ENCODE measurements at places on chromosomes 6 and 20. TPM values are rescaled to one million over a fixed set of nuclear protein-coding genes. Genes with fewer than 3 reads are reported as not detected.

CD109 gene
- total RNA-seq: 1.6 TPM

DNA sequence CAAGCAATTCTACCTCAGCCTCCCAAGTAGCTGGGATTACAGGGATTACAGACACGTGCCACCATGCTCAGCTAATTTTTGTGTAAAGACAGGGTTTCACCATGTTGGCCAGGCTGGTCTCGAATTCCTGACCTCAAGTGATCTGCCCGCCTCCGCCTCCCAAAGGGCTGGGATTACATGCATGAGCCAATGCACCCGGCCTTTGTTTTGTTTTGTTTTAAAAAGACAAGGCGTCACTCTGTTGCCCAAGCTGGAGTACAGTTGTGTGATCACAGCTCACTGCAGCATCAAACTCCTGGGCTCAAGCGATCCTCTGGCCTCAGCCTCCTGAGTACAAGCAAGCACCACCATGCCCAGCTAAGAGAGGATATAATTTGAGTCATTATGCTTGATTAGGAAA is 5.4 kb downstream of the SERINC3 start:
- no peak for DNase-seq

GRCh38 chr6:53042112-53042511 is 23.1 kb upstream of the FBXO9 start:
- DNase-seq: no peak

- DNase-seq: no peak
These were observed 75.4 kb upstream of the FRMD1 start for GRCh38 chr6:168154263-168154917.

NELFE gene
- 37.4 TPM for total RNA-seq

- no peak for DNase-seq
These were observed 61.3 kb upstream of the PMEPA1 start for GRCh38 chr20:57770852-57771720.

Measured in occipital lobe (tissue), 3 donors.